GM12878 (cell line): ENCODE measurements at places on chromosomes 13 and 19. TPM values are rescaled to one million over a fixed set of nuclear protein-coding genes. Genes with fewer than 3 reads are reported as not detected.

DNA sequence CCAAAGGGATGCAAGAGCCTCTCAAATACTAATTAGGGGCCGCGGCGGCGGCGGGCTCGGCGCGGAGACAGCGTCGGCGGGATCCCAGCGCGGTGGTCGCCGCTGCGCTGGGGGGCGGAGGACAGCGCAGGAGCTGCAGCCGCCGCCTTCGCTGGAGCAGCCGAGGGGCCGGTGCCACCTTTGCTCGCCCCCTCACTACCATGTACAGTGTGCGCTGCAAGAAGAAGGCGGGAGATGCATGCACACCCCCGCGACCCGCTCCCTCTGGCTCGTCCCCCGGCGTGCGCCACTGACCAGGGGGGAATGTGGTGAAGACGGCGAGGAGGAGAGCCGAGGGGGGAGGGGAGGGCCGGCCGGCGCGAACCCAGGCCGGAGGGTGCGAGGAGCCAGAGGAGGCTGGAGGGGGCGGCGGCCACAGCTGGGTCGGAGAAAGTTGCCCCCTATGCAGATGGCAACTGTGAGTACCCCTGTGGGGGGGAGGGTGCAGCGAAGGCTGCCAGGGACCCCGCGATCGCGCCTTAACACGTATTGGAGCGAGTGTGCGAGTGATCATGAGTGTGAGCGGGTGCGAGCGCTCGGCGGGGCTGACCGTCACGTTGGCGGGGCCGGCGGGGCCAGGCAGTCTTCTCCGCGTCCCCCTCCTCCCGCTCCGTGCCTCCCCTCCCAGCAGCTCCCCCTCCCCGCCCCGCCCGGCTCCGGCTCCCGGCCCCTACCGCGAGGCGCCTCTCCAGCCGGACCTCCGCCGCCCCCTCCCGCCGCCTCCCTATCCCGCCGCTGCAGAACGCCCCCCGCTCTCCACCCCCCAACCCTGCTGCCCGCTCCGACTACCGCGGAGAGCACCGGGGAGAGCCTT lies 808 bp downstream of the SLITRK5 start:
- DNase-seq = no peak

- DNase-seq = no peak
Observed at GRCh38 chr19:42306646-42307045, 4.2 kb upstream of the PAFAH1B3 start.

The NALCN gene
- polyA plus RNA-seq = not detected in 2 replicates

DNA sequence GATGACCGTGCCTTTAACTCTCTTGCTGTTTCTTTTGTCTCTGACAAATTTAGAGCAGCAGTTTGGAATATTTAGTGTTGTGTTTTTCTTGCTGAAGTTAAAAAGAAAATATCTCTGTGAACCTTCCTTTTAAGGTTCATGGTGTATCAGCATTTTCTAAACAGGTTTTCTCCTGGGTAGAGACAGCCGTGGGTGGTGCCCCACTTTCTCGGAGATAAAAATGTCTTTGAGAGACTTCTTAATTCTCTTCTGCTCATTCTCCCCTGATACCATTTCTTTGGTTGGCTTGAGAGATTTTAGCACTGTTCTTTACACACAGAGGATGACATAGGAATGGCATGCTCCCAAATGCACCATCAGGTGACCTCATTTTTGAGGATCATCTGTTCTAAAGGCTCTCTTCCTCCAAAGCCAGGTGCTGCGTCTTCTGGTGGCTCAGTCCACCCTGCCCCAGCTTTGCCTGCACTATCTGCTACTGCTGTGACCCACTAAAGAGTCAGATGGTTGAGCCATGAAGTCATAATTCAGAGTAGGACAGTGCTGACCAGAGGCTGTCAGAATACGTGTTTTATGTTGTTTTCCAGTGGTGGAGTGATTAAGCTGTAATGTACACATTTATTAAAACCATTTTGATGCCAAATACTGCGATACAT lies 90.3 kb upstream of the SLC10A2 start:
- no peak for DNase-seq

The ERICH6B gene
- polyA plus RNA-seq = 0.74 and 0.75 TPM in 2 replicates

DNA sequence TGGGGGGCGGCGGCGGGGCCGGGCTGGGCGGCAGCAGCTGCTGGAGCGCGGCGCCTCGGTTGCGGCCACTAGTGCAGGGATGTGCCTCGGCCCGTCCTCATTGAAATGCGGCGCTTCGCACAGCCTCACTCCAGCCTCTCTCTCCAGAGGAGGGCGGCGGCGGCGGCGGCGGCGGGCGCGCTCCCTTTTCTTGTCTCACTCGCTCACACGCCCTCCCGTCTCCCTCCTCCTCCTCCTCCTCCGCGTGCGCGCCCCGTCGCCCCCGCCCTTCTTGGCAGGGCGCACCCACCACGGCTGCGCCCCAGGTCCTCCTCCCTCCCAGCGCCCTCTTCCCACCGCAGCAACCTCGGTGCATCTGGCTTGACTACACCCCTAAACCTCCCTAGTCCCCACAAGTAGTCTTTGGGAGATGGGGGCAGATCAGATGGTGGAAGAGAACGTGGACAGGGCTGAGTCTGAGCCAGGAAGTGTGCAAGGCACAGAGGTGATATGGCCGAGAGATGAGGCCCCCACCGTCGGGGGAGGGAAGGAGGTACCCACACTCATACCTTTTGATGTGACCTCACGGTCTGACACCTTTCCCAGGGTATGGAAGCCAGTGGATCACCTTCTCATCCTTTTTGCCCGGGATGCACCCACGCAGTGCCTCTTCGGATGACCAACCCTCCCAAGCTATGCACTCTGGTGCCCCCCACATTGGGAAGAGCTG lies at the start of gene DCLK1:
DCLK1 (minus strand) TSS at position 161 of the 709 bp plus-strand sequence.
- DNase-seq = no peak

The RAB3A gene
- 1.6 TPM in 2 replicates for polyA plus RNA-seq

The ZNF296 gene
- polyA plus RNA-seq = 15.3 and 23.6 TPM in 2 replicates

The BRME1 gene
- polyA plus RNA-seq = 0.28 and 0.96 TPM in 2 replicates

DNA sequence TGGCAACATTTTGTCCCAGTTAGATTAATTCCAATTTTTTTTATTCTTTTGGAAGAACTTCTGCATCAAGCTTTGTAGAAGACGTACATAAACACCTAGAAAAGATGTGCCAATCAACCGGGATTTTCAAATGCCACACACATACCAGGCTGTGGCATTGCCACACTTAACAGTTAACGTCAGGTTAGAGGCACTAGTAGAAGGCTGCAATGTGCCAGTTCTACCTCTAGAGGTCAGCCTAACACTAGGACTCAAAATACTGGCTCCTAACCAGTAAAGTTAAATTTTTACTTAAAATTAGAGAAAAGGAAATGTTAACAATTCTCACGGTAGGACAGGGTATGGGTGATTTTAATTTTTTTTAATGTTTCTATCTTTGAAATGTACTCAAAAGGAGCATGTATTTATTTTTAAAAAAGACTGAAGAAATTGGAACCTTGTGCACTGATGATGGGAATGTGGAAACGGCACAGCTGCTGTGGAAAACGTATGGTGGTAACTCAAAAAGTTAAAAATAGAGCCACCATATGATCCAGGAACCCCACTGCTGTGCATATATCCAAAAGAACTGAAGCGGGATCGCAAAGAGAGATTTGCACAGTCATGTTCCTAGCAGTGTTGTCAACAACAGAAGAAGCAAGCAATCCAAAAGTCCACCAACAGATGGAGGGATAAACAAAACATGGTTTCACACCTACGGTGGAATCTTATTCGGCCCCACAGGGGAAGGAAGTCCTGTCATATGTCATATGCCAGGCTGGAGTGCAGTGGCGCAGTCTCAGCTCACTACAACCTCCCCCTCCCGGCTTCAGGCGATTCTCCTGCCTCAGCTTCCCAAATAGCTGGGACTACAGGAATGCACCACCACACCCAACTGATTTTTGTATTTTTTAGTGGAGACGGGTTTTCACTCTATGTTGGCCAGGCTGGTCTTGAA lies 30.3 kb downstream of the CRYL1 start:
- peak; percentile 40 for DNase-seq

DNA sequence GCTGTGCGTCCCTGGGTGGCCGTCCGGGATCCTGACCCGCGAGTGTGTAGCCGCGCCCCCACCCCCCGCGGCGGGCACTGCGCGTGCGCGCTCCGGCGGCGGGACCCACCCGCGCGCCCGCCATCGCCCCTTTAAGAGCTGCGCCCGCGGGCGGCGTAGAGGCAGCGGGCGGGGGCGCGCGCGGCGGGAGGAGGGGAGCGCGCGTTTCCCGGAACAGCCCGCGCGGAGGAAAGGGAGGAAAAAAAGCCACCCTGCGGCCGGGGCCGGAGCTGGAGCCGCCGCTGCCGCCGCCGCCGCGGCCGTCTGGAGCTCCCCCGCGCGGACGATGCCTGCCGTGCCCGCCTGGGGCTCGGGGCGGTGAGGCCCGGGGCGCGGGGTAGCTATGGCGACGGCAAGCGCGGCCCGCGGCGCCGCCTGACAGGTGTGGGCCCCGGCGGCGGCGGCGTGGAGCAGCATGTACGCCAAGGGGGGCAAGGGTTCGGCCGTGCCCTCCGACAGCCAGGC lies at the start of gene SSBP4:
SSBP4 (plus strand) TSS at position 204 of the 504 bp plus-strand sequence; CDS start at position 455, 251 bp downstream.
- no peak for DNase-seq

DNA sequence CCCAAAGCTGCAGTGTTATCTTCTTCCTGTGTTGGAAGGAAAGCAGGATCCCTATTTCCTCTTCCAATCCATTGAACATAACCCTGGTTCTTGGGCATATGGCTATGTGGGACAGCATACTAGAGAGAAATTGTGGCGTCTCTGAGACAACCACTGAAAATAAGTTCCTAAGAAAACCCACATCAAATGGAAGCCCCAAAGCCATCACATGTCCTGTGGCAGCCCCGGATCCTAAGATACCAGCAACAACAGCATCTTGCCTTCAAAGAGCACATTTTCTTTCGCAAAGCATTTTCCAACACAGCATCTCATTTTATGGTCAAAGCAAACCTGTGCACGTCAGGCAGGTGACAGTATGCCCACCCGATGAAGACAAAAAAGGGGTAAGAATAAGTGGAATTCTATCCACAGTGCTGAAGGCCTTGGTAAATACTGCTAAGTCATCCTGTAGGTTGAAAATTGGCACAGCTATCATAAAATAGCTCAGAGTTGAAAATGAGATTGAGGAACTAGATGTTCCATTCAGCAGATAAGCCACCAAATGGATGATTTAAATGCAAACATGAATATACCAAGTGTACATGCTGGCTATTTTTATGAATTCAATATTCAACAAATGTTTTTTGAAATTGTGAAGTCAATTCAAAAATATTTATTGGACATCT lies 232.2 kb downstream of the DLEU7 start:
- no peak for DNase-seq

DNA sequence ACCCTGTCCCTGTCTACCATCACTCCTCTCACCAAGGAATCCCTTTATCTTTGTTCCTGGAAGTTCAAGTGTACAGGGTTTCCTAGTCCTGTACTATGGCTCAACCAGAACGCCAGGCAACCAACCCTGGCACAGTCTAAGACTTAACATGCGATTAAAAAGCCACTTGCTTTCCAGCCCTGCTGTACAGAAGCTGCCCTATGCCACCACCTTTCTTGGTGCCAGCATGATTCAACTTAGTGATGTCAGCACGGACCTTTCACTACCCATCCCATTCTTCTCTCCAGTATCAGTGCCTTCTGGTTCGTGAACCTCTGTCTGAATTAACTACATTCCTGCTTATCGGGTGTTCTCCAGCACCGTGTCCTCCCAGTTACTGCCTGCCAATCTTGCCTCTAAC lies 151.1 kb downstream of the KLF12 start:
- DNase-seq = no peak

DNA sequence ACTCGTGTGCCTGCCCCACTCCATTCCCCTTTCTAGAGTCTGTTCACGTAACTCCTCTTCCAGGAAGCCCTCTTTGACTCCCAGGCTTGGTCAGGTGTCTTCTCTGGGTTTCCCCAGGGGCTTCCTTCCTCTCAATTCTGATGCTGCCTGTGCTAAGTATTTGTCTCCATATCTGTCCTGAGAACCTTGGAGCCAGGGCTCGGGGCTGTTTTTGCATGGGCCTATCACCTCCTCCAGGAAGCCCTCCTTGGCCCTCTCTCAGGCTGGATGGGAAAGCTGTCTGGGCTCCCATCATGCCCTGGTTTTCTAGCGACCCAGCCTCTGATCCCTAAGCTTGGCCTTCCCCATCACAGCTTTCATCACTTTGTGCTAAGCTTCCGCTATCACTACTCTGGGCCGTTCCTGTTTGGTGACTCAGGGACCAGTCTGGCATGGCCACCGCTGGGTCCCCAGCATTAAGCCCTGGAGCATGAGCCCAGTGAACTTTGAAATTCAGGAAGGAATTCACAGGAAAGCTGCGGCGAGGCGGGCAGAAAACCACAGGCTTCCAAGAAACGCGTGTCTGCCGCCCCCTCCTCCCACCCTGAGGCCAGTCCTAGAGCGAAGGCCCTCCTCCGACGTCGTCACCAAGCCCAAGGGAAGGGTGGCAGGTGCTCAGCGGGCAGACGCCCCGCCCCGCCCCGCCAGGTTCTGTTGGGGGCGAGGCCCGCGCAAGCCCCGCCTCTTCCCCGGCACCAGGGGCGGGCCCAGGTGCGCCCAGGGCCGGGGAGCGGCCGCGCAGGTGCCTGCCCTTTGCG lies 486 bp upstream of the SPINT2 start:
- DNase-seq = no peak

The AMH gene
- 0.11 and 0.17 TPM in 2 replicates for polyA plus RNA-seq

GRCh38 chr19:35719402-35720162 lies 1.8 kb downstream of the KMT2B start:
- DNase-seq = no peak

DNA sequence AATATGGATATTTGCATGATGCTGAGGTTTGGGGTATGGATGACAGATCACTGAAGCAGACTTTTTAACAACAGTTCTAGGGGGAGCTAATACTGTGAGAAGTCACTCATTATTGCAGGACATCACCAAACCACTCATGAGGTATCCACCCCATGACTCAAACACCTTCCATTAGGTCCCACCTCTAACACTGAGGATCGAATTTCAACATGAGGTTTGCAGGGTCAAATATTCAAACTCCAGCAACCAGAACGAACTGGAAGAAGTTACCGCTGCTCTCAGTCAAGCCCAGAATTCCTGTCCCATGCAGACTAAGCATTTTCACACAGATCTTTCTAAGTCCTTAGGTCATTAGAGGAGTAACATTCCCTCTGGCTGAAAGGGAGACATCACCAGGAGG lies 758.9 kb downstream of the UQCRFS1 start:
- no peak for DNase-seq

DNA sequence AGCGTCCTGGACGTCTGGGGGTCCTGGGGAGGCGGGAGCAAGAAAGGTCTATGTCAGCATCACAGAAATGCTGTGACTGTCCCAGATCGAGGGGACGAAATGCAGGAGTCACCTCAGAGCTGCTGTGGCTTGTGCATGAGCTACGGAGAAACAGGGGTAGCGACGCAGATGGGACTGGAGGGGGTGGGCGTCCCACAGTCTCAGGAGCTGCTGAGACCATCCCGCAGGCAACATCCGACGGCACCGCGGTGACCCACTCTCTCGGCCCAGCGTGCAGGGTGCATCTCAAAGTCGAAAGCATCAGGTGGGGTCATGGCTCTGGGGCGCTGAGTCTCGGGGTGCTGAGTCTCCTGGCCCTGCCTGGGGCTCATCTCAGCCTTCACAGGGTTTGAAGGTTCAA lies 37.4 kb upstream of the C13orf46 start:
- DNase-seq = no peak

GRCh38 chr19:45179072-45179891 lies 698 bp downstream of the BLOC1S3 start:
- no peak for DNase-seq

GRCh38 chr13:97028441-97029299 lies 34.4 kb upstream of the OXGR1 start:
- no peak for DNase-seq

GRCh38 chr13:105048677-105049076 lies 1486.8 kb downstream of the EFNB2 start:
- DNase-seq = peak; percentile 56
